Fibroblast of gingiva (primary cell): ENCODE measurements at places on chromosomes 3 and 15.

DNA sequence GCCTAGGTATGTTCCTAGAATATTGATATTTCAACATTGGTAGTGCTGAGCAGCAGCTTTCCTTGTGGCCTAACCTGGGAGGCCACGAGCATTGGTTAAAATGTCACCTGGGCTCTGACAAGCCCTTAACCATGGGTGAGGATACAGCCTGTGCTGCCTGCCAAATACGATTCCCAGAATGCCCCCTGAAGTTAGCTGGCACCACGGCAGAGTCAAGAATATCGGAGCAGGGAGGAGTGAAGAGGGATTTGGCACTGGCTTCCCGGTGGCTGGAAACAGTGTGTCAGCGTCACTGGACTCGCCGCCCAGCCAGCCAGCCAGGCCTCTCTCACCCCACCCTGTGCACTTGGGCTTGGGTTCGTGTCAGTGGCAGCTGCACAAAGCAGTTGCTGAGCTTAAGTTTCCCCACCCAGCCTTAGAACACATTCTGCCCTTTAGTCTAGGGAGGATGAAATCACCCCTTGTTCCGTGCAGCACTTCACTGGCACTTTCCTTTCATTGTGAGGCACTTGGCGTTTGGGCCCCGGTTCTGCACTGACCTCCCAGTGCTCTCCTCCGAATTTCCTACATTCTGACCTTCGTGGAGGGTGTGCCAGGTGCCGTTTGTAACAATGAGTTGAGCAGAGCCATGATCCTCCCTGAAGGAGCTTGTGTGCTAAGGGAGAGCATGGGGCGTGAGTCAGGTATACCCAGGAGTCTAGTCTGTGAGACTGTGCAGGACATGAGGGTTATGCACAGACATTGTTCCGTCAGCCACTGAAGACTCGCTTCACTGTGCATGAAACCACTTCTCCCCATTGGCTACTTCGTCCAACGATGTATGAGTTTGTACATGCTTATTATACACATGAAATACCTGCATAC is 152.8 kb upstream of the BHLHE40 start:
- peak; percentile 43 for DNase-seq

- DNase-seq = no peak
Observed at GRCh38 chr3:119635719-119636118, 24.7 kb downstream of the POPDC2 start.

DNA sequence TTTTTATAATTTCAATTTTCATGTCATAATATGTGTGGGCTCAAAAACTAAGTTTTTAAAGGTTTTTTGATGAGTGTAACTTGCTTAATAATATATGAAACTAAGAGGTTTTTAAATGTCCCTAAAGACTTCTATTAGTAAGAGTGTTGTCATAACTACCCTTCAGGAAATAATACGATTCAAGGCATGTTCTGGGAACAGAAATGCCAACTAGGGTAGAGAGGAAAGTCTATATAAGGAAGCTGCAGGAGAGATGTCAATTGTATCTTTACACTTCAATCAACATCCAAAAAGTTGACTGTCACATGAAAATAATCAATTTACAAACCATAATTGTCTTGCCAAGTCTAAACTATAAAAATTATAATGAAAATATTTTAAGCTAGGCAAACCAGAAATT is 76.3 kb downstream of the SMARCC1 start:
- peak; percentile 12 for DNase-seq

GRCh38 chr3:194686816-194687637 is 1.3 kb downstream of the FAM43A start:
- peak; percentile 53 for DNase-seq

GRCh38 chr3:41424543-41425300 is 225.4 kb downstream of the CTNNB1 start:
- no peak for DNase-seq

GRCh38 chr3:98770261-98771039 is 7.3 kb downstream of the ST3GAL6 start:
- DNase-seq = no peak

- DNase-seq = no peak
Observed at GRCh38 chr3:190521998-190522397, 8.1 kb downstream of the IL1RAP start.

DNA sequence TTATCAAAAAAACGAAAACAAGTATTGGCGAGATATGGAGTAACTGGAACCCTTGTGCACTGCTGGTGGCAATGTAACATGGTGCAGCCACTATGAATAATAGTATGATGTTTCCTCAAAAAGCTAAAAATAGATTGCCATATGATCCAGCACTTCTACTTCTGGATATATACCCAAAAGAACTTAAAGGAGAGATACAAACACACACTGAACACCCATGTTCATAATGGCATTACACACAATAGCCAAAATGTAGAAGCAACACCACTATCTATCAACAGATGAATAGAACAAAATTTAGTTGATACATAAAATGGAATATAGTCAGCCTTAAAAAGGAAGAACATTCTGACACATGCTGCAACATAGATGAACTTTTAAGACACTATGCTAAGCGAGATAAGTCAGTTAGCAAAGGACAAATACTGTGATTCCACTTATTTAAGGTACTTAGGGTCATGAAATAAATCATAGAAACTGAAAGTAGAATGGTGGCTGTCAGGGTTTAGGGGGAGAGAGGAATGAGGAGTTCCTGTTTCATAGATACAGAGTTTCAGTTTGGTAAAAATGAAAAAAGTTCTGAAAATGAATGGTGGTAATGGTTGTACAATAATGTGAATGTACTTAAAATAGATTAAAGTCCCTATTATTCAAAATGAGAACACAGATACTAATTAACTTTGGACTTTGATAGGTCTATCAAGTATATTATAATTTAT is 59.4 kb upstream of the IMPG2 start:
- DNase-seq = no peak

- DNase-seq = no peak
Observed at GRCh38 chr15:76011627-76012551, at the start of gene NRG4. TSS of gene NRG4 (minus strand) at chr15:76012424. CDS start at chr15:76011230, 1,194 bp downstream.

DNA sequence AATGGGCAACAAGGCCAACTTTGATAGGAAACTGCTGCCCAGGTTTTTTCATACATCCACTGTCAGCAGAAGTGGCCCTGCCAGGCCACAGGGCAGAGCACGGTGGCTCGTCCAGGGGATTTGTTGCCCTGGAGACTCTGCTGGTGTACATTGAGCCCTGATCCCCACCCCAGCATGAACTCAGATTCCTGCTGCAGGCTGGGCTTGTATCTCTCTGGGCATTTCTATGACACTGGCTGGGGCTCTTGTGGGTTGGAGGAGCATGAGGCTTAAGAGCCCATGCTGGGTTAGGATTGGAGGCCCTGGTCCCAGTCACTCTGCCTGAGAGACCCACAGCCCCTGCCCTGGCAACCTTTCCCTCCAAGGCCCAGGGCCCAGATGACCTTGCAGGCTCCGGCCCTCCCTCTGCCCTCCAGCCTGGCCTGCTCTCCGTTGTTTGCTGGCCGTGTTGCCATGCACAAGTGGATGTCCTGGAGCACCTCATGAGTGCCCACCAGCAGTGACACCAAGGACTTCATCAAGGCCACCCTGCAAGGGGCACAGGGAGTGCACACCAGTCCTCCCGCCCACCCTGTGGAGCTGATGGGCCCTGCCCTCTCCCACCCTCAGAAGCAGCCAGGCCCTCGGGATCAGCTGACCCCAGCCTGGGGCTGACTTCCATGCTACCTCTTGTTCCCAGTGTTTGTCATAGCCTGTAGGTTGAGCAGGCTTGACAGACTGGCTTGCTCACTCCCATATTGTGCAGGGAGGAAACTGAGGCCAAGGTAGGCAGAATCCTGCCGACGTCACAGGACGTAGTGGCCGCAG is 58.2 kb downstream of the ZNF445 start:
- DNase-seq = no peak

GRCh38 chr15:63945838-63946298 is 100.4 kb downstream of the DAPK2 start:
- DNase-seq = no peak

- no peak for DNase-seq
Observed at GRCh38 chr15:56035166-56035565, 41.8 kb upstream of the NEDD4 start.

DNA sequence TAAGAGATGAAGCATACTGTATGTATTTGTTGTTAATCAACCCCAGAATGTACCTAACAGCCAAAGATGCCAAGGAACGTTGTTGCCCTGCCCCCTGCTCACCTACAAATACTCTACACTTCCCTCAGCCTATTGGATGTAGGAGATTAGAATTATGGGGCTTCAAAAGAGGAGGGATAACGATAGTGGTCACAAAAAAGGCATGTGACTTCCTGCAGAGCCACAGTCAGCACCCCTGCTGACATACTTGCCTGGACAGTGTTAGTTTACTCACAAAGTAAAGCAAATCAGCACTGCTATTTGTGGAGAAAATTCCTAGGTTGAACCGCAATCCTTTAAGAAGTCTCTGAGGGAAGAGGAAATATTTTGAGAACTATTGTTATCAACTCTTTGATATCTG is 37.9 kb downstream of the PARP15 start:
- DNase-seq = no peak

GRCh38 chr3:60757724-60758123 is 493.5 kb downstream of the FHIT start:
- DNase-seq = no peak

GRCh38 chr15:49410641-49411040 is 12.4 kb upstream of the FGF7 start:
- peak; percentile 49 for DNase-seq

- no peak for DNase-seq
Observed at GRCh38 chr15:46556559-46557379, 921.9 kb downstream of the SQOR start.

- no peak for DNase-seq
Observed at GRCh38 chr3:17995769-17996168, 253.3 kb upstream of the TBC1D5 start.

- no peak for DNase-seq
Observed at GRCh38 chr15:65653341-65653740, 31.6 kb downstream of the SLC24A1 start.

GRCh38 chr15:89630260-89630659 is 25.0 kb downstream of the KIF7 start:
- DNase-seq = no peak
